ENCODE measurements at places on chromosomes 5 and 9.

DNA sequence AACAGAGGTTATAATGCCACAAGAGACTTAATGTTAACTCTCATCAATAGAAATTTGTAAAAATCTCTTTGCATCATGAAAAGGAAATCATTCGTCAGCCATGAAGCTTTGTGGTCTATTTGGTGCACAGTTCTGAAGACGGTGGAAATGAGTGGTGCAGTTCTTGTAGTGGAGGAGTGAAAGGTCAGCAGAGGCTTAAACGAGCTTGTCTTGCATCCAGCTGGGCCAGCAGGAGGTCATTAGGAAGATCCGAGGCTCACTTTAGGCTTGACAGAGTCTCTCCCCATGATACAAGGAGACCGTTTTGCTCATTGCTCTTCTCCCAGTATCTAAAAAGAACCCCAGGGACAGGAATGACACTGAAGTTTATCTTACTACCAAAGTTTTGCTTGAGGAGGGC is 440.8 kb downstream of the BNC2 start:
- DNase-seq = no peak

DNA sequence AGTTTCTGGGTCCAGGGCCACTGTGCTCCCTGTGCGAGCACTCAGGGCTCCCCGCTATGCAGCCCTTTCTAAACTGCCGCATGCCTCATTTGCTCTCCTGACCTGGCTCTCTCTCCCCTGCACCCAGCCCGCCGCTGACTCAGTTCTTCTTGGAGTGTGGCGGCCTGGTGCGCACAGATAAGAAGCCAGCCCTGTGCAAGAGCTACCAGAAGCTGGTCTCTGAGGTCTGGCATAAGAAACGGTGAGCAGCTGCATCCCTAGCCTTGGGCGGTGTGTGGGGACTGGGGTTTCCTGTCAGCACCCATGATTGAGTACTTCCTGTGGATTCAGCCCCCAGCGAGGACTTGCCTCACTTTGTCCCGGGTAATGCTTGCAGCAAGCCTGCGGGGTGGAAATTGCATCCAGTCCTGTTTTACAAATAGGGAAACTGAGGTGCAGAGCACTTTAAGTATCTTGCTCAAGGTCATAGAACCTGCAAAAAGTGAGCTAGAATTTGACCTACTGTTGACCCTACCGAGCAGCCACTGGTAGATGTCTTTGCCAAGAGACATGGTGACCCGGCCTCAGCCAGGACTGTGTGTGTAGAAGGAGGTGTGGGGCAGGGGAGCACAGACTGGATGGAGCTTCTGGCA is 27.9 kb downstream of the USP20 start:
- no peak for DNase-seq

GRCh38 chr9:128929560-128929959 is 8.8 kb downstream of the PHYHD1 start:
- DNase-seq = no peak

GRCh38 chr9:75148561-75148960 is 60.2 kb downstream of the OSTF1 start:
- DNase-seq = no peak

DNA sequence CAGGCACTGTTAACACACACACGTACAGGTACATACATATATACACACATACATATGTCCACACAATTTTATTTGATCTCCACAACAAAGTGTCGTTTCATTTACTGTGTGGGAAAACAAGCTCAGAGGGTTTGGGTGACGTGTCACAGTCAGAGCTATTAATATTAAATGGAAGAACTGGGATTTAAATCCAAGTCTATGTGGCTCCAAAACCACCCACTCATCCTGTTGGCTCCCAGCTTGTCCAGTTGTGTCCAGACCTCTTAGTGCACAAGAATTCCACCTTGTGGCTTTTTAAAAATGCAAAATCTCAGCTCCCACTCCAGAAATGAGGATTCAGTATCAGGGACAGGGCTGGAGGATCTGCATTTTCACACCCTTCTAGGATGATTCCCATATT is 52.3 kb upstream of the PTPDC1 start:
- no peak for DNase-seq

DNA sequence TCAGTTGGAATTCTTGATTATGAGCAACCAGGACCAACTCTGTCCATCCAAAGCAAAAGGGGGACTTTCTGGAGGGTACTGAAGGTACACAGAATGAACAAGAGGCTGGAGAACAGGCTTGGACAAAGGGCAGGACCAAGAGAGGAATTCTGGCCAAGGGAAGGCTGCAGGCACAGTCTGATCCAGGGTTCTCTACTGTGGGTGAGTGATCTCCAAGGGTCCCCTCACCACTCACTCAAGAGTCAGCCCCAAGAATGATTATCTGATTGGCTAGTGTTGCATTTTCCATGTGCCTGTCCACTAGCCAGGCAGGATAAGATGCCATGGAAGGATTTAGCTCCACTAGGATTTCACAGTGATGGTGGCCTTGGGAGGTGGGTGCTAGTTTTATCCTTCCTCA is 11.6 kb upstream of the PHF19 start:
- no peak for DNase-seq

- DNase-seq = no peak
Measured at GRCh38 chr5:9176641-9177040, 369.2 kb downstream of the SEMA5A start.

GRCh38 chr9:136082496-136083361 is 12.4 kb downstream of the NACC2 start:
- DNase-seq = peak; percentile 57

- no peak for DNase-seq
Measured at GRCh38 chr9:124078641-124079040, 67.1 kb downstream of the LHX2 start.

DNA sequence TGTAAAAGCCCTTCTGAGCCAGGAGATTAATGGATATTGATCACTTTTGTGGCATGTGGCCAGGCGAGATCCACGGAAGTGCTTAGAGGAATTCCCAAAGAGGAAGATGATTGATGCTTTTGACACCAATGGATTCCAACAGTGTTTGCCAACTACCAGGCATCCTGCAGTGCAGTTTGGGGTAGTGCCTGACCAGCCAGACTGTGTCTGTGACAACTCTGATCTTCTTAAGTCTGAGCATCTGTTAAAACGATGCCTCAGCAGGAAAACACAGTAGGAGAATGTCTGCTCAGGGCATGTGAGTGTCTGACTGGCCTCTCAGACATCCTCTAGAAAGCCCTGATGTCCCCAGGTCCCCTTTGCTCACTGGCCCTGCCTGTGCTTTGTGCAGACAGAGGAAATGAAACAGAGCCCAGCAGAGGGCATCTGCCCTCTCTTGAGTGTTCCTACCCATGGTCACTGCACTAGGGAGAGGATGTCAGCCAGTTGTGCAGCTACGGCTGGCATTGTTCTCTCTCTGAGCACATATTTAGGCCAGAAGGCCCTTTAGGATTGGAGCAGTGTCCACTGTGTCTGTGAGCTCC is 57.0 kb downstream of the TRPC7 start:
- peak; percentile 15 for DNase-seq

DNA sequence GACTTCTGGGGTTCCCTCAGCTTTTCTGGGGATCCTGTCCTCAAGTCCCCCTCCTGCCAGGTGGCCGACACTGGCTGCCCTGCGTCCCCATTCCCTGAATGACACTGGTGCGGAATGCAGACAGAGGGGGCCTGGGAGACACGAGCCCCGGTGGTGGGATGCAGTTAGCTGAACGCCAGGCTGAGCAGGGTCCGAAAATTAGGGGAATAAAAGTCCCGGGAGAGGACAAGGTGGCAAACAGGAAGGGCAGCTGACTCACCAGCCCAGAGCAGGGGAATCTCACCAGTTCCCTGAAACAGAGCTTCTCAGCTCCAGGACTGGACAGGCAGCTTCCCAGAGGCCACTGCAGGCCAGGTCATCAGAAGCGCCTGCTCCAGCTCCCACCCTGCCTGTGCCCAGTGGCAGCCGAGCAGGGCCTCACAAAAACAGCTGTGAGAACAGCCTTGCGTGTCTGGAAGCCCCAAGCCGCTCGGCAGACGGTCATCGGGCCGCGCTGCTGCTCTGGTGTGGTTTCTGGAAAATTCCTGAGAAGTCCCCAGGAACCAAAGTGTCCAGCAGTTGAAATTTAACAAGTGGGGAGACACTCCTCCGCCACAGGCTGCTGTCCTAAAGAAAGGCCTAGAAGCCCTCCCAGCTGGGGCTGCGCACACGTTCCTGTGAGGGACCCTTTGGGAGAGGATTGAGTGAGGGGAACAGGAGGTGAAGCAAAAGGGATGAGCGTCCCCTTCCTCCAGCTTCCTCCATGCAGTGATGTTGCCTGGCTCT is 47.6 kb upstream of the EXOC3 start:
- DNase-seq = peak; percentile 58

- DNase-seq = no peak
Measured at GRCh38 chr5:162641142-162641813, 573.7 kb downstream of the GABRG2 start.

- peak; percentile 65 for DNase-seq
Measured at GRCh38 chr9:96327694-96328352, 25.8 kb upstream of the HSD17B3 start.

GRCh38 chr9:137391411-137391754 is 31.6 kb downstream of the EXD3 start:
- no peak for DNase-seq

GRCh38 chr9:133171161-133171961 is 7.6 kb upstream of the GBGT1 start:
- no peak for DNase-seq

GRCh38 chr5:133385346-133385745 is 227.0 kb downstream of the FSTL4 start:
- no peak for DNase-seq

DNA sequence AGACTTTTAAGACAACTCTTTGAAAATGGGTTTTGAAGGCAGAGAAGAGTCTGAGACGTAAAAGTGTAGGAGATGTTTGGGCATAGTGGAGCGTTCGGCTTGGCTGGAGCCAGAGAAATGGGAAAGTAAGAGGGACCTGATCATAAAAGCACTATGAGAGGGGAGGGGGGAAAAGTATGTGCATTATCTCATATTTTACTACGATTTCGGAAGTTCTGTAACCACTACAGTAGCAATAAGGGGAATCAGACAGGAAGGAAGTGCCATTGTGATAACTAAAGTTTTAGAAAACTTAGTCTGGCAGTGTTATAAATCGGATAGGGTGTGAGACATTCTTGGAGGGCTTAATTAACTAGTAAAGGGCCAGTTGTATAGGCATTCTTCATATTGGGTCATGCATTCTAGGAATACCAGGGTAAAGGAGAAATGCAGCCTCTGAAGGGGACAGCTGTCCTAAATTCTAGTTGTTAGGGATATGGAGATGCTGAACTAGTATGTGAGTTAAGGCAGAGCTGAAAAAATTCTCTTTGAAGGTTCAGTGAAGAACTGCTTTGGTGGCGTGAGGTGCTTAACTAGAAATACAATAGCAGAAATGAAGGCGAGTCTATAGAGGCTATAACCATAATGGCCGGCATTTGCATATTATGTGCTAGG is 83.8 kb upstream of the FREM1 start:
- no peak for DNase-seq

DNA sequence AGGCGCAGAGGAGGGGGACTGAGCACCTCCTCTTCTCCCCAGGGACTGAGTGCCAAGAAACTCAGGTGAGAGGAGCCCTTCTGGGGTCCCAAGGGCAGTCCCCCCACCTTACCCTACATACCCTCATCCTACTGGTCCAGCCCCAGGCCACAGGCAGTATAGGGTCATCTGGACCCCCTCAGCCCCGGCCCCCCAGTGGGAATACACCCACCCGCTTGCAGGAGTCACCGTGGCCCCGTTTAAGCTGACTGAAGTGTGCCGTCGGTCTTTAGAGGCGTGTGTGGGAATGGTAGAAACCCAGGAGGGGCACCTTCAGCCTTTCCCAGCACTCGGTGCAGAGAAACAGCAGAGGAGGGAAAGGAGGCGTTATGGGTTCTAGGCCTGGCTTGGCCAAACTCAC is 30.8 kb downstream of the COL15A1 start:
- no peak for DNase-seq

- DNase-seq = no peak
Measured at GRCh38 chr9:111231801-111232580, 98.0 kb downstream of the OR2K2 start.

- peak; percentile 40 for DNase-seq
Measured at GRCh38 chr9:121568343-121569265, 69.0 kb upstream of the GGTA1 start.

- DNase-seq = no peak
Measured at GRCh38 chr9:107447081-107447480, 42.5 kb downstream of the KLF4 start.

- DNase-seq = no peak
Measured at GRCh38 chr9:124853605-124854143, 414 bp downstream of the WDR38 start.

- DNase-seq = peak; percentile 53
Measured at GRCh38 chr9:135526089-135526729, 5.0 kb downstream of the LCN1 start.

GRCh38 chr5:179319741-179320281 is 25.4 kb downstream of the ADAMTS2 start:
- DNase-seq = no peak

GRCh38 chr5:73417303-73418034 is 31.1 kb downstream of the FOXD1 start:
- no peak for DNase-seq

- peak; percentile 17 for DNase-seq
Measured at GRCh38 chr5:93299681-93300308, 281.2 kb downstream of the NR2F1-AS1 start.

GRCh38 chr5:31396611-31397295 is 135.1 kb downstream of the DROSHA start:
- DNase-seq = no peak

GRCh38 chr5:80759866-80760577 is 105.2 kb upstream of the DHFR start:
- DNase-seq = no peak

GRCh38 chr5:60207040-60207439 is 313.5 kb upstream of the PDE4D start:
- no peak for DNase-seq

DNA sequence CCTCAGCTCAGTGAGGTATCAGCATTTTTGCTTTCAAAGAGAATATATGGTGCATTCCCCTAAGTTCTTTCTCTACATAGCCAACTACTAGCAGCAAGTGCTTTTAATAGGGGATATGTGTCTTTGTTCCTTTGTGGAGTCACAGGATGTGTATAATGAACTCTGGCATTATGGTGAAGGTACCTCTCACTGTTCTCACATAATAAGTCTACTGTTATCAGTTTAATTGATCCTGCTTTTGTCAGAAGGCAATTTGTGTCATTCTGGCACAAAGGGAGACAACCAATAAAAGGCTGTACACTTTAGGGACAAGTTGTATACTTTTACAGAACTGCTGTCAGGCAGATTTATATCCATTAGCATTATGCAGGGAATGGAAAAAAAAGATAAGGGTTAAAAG is 531.4 kb upstream of the RIOK2 start:
- no peak for DNase-seq

GRCh38 chr5:150525163-150525562 is 17.2 kb downstream of the NDST1 start:
- no peak for DNase-seq

DNA sequence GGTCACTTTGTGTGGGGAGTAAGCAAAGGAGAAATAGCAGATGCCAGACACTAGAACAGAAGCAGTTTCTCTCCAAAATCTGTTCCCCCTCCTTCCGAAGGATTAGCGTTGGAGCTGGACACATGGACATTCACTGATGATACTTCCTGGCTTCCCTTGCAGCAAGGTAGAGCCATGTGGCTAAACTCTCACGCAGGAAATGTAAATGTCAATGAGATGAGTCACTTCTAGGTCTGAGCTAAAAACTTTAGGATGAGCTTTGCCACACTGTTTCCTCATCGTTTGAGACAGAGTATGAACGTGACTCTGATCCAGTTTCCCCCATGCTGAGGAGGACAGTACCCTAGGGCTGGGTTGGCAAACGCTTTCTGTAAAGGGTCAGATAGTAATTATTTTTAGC is 5.1 kb downstream of the BHMT2 start:
- no peak for DNase-seq

- peak; percentile 31 for DNase-seq
Measured at GRCh38 chr5:127228540-127229184, 61.9 kb upstream of the MEGF10 start.

Measured in H7 (cell line).